ENCODE measurements at places on chromosomes 5 and 9. TPM values are rescaled to one million over a fixed set of nuclear protein-coding genes. Genes with fewer than 3 reads are reported as not detected.
A peak's percentile ranks its signal among the peaks of the same experiment; 100 is the strongest.

PCDHA13 gene
- total RNA-seq = 0.66 TPM

GFRA3 gene
- total RNA-seq = 5.9 TPM

SPINK6 gene
- total RNA-seq = not detected

CCDC171 gene
- total RNA-seq = 18.8 TPM

TMEM215 gene
- 7.5 TPM for total RNA-seq

- no peak overlapping the region for H3K27ac ChIP-seq
- H3K4me1 ChIP-seq = no peaks in the 10 kb centered on the region
- DNase-seq = peak; percentile 68
- no peaks in the 10 kb centered on the region for H3K27me3 ChIP-seq
- H3K36me3 ChIP-seq = no peaks in the 10 kb centered on the region
- no peak overlapping the region for H3K4me3 ChIP-seq
Observed at GRCh38 chr5:39714036-39714698, 289.4 kb upstream of the DAB2 start.

GRCh38 chr9:32426278-32426939 lies 42.0 kb downstream of the ACO1 start:
- no peak for DNase-seq
- H3K36me3 ChIP-seq = no peaks in the 10 kb centered on the region
- H3K27ac ChIP-seq = peak overlapping the region; percentile 30
- H3K4me1 ChIP-seq = no peaks in the 10 kb centered on the region

DNA sequence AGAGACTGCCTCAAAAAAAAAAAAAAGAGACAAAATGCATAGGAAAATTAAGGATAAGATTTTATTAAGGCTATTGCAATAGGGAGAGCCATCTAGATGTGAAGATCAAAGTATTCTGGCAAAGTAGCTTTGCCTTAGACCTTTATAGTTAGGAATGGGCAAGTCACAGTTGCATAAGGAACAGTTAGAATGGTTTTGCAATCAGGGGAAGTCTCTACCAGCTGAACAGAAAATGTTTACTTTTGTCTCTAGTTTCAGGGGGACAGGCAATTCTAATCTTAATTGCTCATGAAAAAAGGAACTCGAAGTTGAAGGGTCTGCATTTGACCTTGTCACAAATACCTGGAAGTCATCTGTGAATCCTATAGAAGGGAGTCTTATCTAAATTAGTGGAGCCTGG lies 13.1 kb upstream of the ATP6V1G1 start:
- no peaks in the 10 kb centered on the region for H3K27me3 ChIP-seq
- DNase-seq = no peak
- H3K27ac ChIP-seq = no peak overlapping the region
- H3K4me3 ChIP-seq = no peak overlapping the region
- H3K4me1 ChIP-seq = no peaks in the 10 kb centered on the region

GRCh38 chr5:5348135-5348534 lies 74.3 kb upstream of the ICE1 start:
- DNase-seq = no peak
- H3K27me3 ChIP-seq = no peaks in the 10 kb centered on the region

- H3K36me3 ChIP-seq = no peaks in the 10 kb centered on the region
- H3K4me3 ChIP-seq = no peak overlapping the region
- no peak overlapping the region for H3K27ac ChIP-seq
- no peak for DNase-seq
- peaks cover 2% of the 10 kb centered on the region for H3K4me1 ChIP-seq
- no peaks in the 10 kb centered on the region for H3K27me3 ChIP-seq
Observed at GRCh38 chr9:69382135-69382534, 57.1 kb downstream of the ENTREP1 start.

DNA sequence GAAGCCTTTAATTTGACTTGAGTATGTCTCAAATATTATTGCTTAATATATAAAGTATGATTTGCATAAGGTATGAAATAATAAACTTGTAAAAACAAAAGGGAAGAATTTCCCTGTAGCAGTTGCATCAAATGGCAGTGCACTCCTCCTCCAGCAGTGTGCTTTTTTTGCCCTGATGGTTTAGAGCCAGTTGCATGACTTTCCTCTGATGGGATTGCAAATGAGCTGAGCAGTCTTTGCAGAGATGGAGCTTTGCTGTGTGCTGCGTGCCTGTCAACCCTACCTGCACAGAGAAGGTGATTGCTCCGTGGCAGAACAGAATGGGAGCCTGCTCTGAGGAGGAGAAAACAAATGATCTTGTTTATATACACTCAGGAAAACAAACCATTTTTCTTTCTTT lies 22.7 kb upstream of the CATSPER3 start:
- no peaks in the 10 kb centered on the region for H3K27me3 ChIP-seq
- no peak overlapping the region for H3K27ac ChIP-seq
- no peaks in the 10 kb centered on the region for H3K36me3 ChIP-seq
- no peak overlapping the region for H3K4me3 ChIP-seq
- DNase-seq = no peak

- no peaks in the 10 kb centered on the region for H3K4me1 ChIP-seq
- no peak for DNase-seq
- H3K4me3 ChIP-seq = no peak overlapping the region
- H3K27ac ChIP-seq = no peak overlapping the region
- H3K27me3 ChIP-seq = no peaks in the 10 kb centered on the region
- no peaks in the 10 kb centered on the region for H3K36me3 ChIP-seq
Observed at GRCh38 chr9:127303830-127304229, 39.3 kb downstream of the GARNL3 start.

DNA sequence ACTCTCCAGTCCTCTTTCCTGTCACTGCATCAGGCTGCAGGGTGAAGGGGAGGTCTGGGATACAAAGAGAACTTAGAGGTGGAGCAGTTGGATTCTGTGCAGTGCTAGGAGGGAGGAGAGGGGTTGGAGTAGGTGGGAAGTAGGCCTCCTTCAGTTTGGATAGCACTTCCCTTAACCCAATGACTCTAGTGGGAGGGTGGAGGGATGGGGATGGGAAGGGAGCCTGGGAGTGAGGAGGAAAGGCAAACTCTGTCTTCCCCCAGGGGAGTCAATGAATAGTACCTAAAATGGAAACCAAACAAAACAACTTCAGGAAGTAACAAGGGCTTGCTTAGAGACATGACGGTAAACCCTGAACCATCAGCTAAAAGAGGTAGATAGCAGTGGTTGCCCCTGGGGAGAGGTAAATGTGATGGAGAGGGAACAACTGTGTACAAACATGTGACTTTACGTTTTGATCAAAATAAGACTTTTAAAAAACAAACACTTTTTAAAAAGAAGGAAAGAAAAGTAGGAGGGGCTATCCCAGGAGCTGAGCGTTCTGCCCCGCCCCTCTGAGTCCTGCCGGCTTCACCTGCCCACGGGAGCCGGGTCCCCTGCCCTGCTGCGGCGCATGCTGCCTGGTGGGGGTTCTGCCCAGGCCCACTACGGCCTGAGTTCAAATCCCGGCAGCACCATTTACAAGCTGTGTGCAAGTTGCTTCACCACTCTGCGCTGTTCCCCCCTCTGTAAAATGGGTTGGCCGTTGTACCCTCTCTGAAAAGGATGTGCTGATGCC lies 30.9 kb downstream of the GSN start:
- DNase-seq = peak; percentile 32
- peaks cover 93% of the 10 kb centered on the region for H3K4me1 ChIP-seq
- peak overlapping the region; percentile 99 for H3K27ac ChIP-seq
- H3K36me3 ChIP-seq = peaks cover 19% of the 10 kb centered on the region
- peak overlapping the region; percentile 74 for H3K4me3 ChIP-seq

DNA sequence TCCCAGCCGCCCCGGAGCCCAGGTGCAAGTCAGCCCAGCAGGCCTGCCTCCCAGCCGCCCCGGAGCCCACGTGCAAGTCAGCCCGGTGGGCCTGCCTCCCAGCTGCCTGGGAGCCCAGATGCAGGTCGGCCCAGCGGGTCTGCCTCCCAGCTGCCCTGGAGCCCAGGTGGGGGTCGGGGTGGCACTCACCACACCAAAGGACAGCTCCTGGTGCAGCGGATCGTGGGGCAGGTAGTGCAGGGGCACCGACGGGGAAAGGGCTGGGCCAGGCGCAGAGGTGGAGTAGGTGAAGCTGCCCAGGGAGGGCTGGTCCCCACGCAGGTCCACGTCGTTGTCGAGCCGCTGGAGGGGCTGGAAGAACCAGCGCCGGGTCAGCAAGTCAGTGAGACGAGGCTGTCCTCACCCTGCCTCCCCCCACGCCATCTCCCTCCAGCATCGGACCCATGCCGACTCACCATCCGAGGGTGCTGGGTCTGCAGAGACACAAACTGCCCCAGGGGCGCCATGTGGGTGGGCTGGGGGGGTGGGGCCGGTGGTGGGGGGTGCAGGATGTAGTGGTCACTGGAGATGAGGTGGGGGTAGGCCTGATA lies 6.7 kb downstream of the RNF44 start:
- no peak overlapping the region for H3K4me3 ChIP-seq
- peaks cover 3% of the 10 kb centered on the region for H3K4me1 ChIP-seq
- no peak overlapping the region for H3K27ac ChIP-seq
- no peak for DNase-seq
- H3K27me3 ChIP-seq = no peaks in the 10 kb centered on the region
- H3K36me3 ChIP-seq = peaks cover 64% of the 10 kb centered on the region

DNA sequence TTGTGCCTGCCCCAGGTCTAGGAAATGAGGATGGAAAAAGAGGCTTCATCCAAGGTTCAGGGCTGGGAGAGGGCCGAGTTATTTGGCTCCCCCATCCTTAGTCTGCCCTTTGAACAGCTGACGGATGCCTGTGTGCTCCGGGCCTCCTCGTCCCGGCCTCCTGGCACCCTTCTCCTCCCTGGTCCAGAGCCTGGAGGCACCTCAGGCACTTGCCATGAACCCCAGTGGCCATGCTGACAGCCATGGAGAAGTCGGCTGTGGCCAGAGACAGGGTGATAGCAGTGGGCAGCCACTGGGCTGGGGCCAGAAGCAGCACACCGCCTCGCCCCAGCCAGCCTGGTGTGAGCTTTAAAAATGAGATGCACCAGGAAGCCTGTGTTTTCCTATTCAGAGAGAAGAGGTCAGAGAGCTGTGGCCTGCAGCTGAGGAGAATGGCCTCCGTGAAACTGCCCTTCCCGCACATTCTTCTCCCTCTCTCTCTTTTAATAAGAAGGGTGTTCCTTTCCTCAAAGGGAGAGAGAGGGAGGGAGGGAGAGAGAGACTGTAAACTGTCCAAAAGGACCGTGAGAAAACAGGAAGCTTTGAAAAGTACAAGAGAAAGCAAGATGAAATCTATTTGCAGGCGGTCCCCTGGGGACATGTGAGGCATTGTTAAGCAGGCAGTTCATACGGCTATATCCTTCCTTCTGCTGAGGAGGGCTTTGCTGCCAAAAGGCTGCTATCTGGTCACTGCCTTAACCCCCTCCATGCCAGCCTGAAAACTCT lies 55.3 kb downstream of the ZNF366 start:
- H3K27ac ChIP-seq = peak overlapping the region; percentile 94
- peak; percentile 60 for DNase-seq
- H3K27me3 ChIP-seq = no peaks in the 10 kb centered on the region
- no peaks in the 10 kb centered on the region for H3K36me3 ChIP-seq
- H3K4me3 ChIP-seq = no peak overlapping the region

GRCh38 chr5:59042201-59043055 lies 459.6 kb downstream of the RAB3C start:
- H3K27ac ChIP-seq = no peak overlapping the region
- no peaks in the 10 kb centered on the region for H3K27me3 ChIP-seq
- H3K4me3 ChIP-seq = no peak overlapping the region
- DNase-seq = peak; percentile 28

DNA sequence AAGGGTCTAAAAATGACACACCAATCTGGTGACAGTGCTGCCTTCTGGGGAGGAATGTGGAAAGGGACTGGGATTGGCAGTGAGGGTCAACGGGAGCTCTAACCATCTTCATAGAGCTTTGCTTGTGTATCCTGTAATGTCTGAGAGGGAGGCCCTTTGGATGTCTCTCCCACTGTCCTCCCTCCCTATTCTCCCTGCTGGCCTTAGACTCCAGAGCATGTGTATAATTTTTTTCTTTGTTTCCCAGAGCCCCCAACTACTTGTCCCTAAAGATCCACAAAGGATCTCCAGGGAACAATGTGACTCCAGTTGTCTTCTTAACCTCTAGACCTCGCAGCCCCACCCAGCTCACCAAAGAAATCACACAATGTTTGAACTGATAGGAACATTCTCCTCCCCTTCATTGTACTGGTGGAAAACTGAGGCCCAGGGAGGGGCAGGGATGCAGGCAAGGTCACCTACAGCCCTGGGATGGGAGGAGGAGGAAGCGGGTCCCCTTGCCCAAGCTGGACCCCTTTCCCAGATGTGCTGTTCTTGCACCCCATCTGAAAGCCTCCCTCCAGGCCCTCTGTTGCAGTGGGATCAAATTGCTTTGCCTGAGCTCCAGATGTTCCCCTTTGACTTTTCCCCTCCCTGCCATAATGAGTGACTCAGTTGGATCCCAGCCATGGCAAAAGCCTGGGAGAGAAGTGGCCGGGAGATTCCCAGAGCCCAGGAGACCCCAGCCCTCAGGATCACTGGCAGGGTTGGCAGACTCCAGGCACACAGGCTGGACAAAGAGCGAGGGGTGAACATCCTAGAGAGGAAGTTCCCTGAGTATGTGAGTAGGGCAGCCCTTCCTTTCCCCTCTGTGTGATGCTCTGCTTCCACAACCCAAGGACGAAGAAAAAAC lies 21.8 kb downstream of the SPARC start:
- H3K4me1 ChIP-seq = peaks cover 4% of the 10 kb centered on the region
- no peak for DNase-seq
- peak overlapping the region; percentile 29 for H3K27ac ChIP-seq
- peaks cover 7% of the 10 kb centered on the region for H3K36me3 ChIP-seq
- H3K4me3 ChIP-seq = no peak overlapping the region

DNA sequence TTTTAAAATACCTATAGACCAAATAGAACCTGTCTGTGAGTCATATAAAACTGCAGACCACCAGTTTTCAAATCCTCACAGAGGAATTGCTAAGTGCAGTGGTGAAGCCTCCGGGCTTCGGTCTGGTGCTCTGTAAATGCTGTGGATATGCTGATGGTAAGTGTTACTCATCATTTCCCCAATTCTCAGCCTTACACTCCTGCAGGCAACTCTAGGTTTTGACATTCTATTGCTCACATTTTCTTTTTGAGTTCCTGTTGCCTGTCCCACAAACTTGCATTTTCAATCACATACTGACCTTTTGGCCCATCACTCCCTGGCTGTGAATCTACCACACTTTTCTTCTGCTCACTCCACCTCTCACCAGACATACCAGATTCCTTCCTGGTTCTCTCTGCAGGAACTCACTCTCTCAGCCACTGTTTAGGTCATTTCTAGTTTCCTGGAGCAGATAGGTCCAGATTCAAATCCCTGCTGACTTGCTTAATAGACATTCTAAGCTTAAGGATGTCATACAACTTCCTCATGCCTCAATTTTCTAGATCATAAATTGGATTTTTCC lies 192.9 kb downstream of the RAB3C start:
- no peak for DNase-seq
- H3K27ac ChIP-seq = no peak overlapping the region
- no peak overlapping the region for H3K4me3 ChIP-seq
- H3K27me3 ChIP-seq = no peaks in the 10 kb centered on the region
- H3K4me1 ChIP-seq = no peaks in the 10 kb centered on the region
